Endothelial cell of umbilical vein (primary cell): ENCODE measurements at places on chromosomes 7 and 10. TPM values are rescaled to one million over a fixed set of nuclear protein-coding genes. Genes with fewer than 3 reads are reported as not detected.

The STEAP1 gene
- total RNA-seq, result 39.1 and 42.7 TPM in 2 replicates

The DNAJB9 gene
- total RNA-seq, result 11.9 and 13.4 TPM in 2 replicates

The GIMAP5 gene
- total RNA-seq, result 0.44 and 0.85 TPM in 2 replicates

The TMEM184A gene
- total RNA-seq, result not detected in 2 replicates
